ENCODE measurements at places on chromosomes 7 and 10.
A peak's percentile ranks its signal among the peaks of the same experiment; 100 is the strongest.

- DNase-seq: no peak
Measured at GRCh38 chr7:90409667-90410066, 6.4 kb downstream of the CLDN12 start.

- peak; percentile 35 for DNase-seq
Measured at GRCh38 chr7:77393261-77393660, 22.9 kb downstream of the GSAP start.

DNA sequence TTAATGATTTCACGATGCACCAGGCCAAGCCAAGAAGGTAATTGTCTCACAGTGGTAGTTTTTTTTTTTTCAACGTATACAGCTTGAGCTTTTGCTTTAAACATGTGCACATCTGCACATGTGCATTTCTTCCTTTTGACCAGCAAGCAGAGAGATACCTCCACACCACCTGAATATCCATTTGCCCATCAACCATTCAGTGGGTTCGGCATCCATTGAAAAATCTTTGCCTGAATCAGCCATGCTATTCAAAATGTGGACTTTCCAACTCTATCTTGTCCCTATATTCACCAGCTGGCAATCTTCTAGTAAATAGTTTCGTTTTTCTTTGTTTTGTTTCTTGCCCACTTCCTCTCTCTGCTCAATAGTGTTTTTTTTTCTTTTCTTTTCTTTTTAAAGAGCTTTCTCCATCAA is 7.7 kb upstream of the TRA2A start:
- no peak for DNase-seq

- DNase-seq: no peak
Measured at GRCh38 chr10:51985336-51985735, 285.9 kb upstream of the CSTF2T start.

- no peak for DNase-seq
Measured at GRCh38 chr7:131493581-131493980, 62.8 kb downstream of the PODXL start.

DNA sequence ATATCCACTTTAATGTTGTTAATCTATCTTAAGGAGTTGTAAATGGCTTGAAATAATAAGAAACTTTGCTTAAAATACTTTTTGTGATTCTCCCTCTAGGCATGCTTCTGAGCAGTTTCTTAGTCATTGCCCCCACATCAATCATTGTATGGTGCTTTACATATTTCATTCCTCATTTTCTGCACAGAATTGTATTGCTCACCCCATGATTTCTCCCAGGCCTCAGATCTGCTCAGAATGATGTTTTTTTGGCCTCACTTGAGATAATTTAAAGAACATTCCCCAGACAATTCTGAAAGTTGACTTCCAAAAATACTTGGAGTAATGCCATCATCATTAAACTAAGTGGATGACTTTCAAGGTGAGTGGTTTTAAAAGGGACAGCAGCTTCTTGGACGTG is 82.1 kb upstream of the PRPS1L1 start:
- DNase-seq: peak; percentile 8

DNA sequence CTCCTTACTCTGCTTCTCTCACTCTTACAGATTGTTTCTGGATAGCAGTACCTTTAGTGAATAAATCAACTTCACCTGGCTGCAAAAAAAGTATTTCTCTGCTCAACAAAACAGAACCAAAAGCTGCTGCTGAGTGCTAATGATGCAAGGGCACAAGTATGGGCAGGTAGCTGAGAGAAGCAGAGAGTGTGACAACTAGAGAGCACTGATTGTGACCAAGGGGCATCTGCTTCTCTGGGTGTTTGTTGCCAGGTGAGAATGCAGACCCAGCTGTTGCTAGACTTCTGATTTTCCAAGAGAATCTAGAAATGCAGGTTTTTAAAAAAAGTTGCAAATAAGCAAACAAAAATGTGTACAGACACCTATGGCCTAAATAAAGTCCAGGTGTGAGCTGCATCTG is 25.3 kb upstream of the PPIF start:
- DNase-seq: no peak

DNA sequence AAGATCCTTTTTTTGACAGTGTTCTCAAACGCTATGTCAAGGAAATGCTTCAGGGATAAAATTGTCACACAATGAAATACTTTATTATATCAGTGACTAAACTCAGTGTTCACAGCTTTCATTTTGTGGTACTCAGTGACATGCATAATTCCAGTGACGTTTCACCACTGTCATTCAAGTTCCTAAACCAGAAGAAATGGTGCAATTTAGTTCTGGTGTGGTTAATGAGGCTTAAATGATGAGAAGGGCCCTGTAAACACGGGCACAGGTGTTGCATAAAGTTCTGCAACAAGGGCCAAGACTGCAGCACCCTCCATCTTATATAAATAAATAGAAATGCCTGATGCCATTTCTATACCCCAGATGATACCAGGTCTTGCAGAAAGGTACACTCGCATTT is 1247.1 kb downstream of the GATA3 start:
- DNase-seq: no peak

- no peak for DNase-seq
Measured at GRCh38 chr7:158394936-158395335, 192.7 kb downstream of the PTPRN2 start.

GRCh38 chr7:944744-945143 is 9.7 kb downstream of the ADAP1 start:
- no peak for DNase-seq

DNA sequence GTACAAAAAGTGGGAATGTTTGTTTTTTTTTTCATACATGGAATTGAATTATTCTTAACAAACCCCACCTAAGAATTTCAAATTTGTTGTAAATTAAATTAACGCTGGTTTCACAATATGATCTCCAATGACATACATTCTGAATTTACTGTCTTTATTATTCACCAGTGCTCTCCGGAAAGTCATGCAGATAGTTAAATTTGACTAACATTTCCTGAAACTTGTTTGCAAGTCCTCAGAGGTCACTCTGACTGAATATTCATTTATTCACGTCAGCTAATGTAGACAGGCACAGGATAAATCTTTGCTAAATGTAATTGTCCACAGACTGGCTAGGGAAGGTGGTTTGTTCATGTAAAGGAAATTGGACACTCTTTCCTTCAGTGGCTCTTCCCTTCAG is 730.4 kb downstream of the PHTF2 start:
- DNase-seq: no peak

GRCh38 chr10:21919906-21920305 is 83.6 kb downstream of the DNAJC1 start:
- no peak for DNase-seq

DNA sequence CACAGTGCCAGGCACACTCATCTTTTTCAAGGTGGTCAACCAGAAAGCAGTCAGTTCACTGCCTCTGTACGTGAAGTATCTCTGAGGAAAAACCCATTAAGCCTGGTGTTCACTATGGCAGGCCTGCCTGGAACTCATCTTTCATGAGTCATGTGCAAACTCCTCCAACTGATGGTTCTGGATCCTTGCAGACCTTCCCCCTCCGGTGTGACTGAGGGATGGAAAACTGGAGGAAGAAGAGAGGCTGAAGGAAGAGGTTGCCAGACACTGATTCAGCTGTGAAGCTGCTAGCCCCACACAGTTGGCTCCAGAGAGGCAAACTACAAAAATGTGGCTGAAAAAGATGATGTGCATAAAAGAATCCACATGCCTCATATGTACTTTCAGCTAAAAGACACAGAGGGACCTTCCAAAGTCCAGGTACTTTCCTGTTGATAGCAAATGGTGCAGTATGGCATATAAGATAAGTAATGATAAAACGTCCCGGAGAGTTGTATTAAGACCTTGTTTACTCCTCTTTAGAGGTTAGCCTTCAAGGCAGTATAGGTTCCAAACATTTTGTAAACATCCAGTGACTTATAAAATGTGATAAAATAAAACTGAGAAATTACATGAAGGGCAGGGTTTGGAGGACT is 2.7 kb downstream of the CYP3A5 start:
- DNase-seq: no peak

GRCh38 chr10:122251459-122252255 is 19.4 kb upstream of the BTBD16 start:
- DNase-seq: no peak

GRCh38 chr10:89426230-89426868 is 12.0 kb downstream of the IFIT5 start:
- peak; percentile 81 for DNase-seq

DNA sequence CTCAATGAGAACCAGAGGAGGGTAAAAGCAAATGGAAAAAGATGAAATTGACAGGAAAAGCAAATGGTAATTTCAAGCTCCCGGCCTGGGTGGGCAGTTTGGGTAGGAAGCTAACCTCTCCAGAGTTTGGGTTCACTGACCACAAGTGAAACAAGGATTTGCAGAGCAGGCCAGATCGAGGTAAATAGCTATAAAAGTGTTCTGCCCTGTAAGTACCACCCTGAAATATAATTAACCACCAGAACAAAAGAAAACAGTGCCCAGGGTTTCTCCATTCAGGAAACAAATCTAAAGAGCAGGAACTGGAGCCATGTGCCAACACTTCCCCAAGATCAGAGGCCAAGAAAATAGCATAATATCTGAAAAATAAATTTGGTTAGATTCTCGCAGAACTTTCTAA is 276.7 kb upstream of the MEOX2 start:
- DNase-seq: no peak

GRCh38 chr10:9613338-9614075 is 1404.2 kb upstream of the CELF2 start:
- DNase-seq: peak; percentile 34

- no peak for DNase-seq
Measured at GRCh38 chr10:32582946-32583345, 137.0 kb downstream of the CCDC7 start.

DNA sequence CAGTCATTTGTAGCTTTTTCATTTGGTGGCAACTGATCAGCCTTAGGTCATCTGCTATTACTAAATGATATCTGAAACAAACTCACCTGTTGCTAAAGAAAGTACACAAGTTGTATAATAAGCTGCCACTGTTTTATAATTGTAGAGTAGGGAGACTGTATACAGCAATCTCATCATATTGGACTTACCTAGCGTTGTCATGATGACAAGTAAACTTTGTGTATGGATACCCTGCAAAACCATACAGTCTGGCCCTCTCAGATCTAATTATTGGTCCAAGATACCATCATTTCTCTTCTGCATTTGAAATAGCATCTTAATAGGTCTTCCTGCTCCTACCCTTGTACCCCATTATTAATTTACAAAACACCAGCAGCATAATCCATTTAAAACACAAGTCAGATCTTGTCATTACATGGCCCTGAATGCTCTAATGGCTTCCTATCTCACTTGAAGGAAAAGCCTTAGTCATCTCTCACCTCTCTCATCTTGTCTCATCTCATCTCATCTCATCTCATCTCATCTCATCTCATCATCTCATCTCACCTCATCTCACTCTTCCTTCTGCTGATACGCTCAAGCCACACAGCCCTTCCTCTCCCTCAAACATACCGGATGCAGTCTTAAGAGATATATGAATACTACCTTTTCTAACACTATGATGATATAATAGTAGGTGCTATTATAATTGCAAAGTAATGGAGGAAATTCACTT is 540.6 kb downstream of the MDFIC start:
- DNase-seq: no peak

- DNase-seq: no peak
Measured at GRCh38 chr10:123134915-123135414, 805 bp upstream of the HMX3 start.

DNA sequence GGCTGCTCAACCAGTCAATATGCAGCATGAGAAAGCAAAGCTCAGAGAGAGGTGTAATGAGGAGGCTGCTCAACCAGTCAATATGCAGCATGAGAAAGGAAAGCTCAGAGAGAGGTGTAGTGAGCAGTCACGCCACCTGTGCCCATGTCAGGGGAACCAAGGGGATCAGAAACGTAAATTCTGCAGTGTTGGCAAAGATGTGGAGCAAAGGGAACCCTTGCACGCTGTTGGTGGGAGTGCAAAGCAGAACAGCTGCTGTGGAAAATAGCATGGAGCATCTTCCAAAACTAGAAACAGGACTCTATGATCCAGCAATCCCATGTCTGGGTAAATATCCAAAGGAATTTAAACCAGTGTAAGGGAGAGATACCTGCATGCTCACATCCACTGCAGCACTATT is 194.9 kb downstream of the DIP2C start:
- no peak for DNase-seq

DNA sequence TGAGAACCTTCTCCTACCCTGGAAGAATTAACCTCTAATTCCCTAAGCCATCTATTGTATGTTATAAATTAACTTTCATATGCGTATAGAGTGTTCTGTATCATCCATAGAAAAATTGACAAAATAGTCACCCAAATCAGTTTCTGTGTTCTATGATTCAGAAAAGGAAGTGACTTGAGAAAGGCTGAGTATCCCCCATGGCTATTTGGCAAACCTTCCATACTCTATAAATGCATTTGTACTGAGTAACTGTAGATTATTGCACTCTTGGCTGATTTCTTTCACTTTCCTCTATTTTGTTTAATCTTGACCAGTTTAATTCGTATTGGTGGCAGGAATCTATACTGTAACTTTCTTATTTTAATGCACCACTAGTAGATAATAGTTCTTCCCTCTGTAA is 182.2 kb downstream of the HTR7 start:
- peak; percentile 75 for DNase-seq

GRCh38 chr10:34609287-34609940 is 205.7 kb downstream of the PARD3 start:
- DNase-seq: no peak

DNA sequence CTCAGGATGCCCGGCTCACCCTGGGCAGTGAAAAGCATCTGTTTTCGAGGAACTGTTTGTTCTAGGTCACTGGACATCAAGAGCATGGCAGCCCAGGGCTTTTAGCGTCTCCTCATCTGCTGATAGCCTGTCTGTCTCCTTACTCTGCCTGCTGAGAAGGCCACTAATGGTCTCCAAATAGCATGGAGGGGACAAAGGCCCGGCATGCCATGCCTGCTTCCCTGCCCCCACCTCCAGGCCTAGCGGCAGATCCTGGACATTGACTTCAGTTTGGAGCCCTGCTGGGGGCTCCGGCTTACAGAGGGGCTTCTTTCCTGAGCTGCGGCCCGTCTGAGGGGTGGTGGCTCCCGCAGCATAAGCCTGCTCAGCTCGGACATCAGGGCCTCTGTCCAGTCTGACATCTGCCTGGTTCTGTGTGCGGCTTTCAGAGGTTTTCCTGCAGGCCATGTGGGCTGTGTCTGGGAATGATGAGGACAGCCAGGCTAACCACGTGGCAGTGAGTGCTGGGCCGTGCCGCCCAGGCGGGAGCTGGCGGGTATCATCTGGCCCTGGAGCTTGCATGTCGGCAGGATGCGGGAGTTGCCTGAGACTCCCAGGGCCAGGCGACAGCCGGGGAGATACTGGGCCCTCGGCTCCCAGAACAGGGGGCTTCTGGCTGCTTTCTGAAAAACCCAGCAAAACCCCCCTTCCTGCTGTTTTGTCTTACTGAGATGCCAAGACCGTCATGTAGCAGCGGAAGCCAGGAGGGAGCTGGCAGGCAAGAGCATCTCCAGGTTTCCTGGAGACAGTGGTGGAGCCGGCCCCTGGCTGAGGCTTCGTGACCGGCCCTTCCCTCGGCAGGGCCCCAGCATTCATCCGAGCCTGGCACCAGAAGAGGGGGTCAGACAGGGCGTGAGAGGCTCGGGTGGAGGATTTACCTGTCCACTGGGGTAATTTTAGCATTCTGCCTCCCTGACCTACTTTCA is 9.2 kb downstream of the PFKFB3 start:
- DNase-seq: peak; percentile 80

DNA sequence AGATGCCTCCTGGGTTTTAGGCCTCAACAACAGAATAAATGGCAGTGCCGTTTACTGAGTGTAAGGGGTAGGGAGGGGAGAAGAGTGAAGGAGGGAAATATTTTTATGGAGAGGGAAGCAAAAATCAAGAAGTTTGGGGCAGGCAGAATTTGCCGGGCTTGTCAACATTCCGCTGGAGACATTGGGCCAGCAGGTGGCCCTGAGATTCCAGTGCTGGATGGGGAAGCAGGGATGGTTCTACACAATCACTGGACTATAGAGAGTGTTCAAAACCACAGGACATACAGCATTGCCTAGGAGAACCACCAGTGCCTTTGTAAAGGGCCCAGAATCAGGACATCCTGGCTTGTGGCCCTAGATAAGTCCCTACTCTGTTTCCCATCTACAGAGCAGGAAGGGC is 598.6 kb upstream of the MGMT start:
- DNase-seq: no peak

Data from foreskin fibroblast (primary cell).